ENCODE measurements at places on chromosomes 5 and 9.

DNA sequence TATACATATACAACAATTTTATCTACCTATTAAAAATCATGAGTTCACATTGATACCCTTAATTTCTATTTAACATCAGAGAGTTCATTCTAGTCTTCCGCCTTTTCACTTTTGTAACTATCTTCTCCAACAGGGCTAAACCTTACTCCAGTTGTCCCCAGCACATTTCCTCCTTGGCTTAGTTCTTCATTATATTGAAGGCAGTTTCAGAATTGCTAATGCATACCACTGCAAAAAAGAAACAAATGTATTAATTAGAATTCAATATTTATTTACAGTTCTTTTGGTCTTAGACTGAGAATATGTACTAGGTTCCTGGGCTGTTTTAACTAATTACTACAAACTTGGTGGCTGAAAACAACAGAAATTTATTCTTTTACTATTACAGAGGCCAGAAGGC, 132.5 kb downstream of the WDR70 start:
- DNase-seq = no peak

GRCh38 chr5:172312286-172312685, 28.7 kb upstream of the UBTD2 start:
- no peak for DNase-seq

DNA sequence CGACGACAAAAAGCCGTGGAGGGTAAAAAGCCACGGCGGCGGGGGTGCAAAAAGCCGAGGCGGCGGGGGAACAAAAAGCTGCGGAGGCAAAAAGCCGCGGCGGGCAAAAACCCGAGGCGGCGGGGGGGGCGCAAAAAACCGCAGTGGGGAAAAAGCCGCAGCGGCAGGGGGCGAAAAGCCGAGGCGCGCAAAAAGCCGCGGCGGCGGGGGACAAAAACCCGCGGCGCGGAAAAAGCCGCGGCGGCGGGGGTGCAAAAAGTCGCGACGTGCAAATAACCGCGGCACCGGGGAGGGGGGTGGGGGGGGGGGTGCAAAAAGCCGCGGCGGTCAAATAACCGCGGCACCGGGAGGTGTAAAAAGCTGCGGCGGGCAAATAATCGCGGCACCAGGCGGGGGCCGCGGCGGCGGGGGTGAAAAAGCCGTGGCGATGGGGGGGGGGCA, 511.5 kb downstream of the FOXD4L5 start:
- DNase-seq = no peak

- DNase-seq = no peak
Observed at GRCh38 chr9:130143958-130144366, 28.2 kb upstream of the NCS1 start.

DNA sequence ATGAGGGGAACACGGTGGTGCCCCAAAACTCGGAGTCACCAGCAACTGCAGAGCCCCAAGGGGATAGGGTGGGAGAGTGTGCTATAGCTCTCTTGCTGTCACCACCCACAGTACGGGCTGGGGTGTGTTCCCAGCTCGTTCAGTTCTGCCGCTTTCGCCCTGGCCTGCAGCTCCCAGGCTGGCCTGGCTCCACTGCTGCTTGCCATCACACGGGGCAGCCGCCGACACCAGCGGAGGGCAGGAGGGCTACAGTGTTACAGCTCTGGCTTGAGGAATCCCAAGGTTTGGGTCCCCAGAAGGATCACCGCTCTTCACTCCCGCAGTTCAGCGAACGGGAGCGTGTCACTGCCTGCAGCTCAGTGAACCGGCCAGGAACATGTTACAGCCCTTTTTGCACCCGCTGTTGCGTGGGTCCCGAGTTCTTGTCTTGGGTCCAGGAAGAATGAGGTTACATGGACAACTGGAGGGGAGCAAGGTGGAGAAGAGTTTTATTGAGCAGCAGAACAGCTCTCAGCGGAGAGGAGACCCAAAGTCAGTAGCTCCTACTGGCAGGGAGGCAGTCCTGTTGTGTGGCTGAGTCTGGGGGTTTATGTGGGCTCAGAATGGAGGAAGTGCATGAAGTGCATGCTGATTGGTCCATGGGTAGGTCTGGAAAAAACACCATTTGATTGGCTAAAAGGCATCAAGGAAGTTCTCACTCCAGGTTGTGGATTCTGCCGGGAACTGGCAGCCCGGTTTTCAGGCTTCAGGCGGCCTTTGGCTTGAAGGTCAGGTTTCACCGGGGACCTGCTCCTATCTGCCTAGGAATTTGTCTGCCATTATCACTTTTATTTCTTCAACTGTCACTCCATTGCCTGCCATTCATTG, 113.4 kb downstream of the EHMT1 start:
- DNase-seq = no peak
